ENCODE measurements at places on chromosomes 2 and 18. TPM values are rescaled to one million over a fixed set of nuclear protein-coding genes. Genes with fewer than 3 reads are reported as not detected.

Gene NDUFS1
- 77.6 TPM for polyA plus RNA-seq

Gene SEMA4F
- polyA plus RNA-seq = 8.1 TPM

Gene AKAIN1
- polyA plus RNA-seq = not detected

Gene SP140L
- polyA plus RNA-seq = 12.5 TPM

Gene ASIC4
- 0.29 TPM for polyA plus RNA-seq

Gene CHRND
- 0.87 TPM for polyA plus RNA-seq

Gene MYOM1
- polyA plus RNA-seq = 10.2 TPM

Gene STPG4
- 0.37 TPM for polyA plus RNA-seq

Gene C2orf15
- 13.7 TPM for polyA plus RNA-seq

Gene TLX2
- polyA plus RNA-seq = not detected

Gene NPPC
- 1.1 TPM for polyA plus RNA-seq

Gene AAK1
- polyA plus RNA-seq = 23.2 TPM

Gene TYMS
- polyA plus RNA-seq = 114 TPM

Gene CROCC2
- 0.06 TPM for polyA plus RNA-seq

Gene FAM124B
- 2.8 TPM for polyA plus RNA-seq

Gene DYNAP
- polyA plus RNA-seq = not detected

Gene SPEG
- 9.2 TPM for polyA plus RNA-seq

Gene FRZB
- 10.0 TPM for polyA plus RNA-seq

Gene GBX2
- polyA plus RNA-seq = 0.70 TPM

Gene SMAD2
- 89.3 TPM for polyA plus RNA-seq

Gene ASPRV1
- 4.7 TPM for polyA plus RNA-seq

Gene NOSTRIN
- 32.2 TPM for polyA plus RNA-seq
